ENCODE measurements at places on chromosomes 1 and 21.

GRCh38 chr1:98402860-98403259 lies 258.7 kb upstream of the SNX7 start:
- DNase-seq = no peak

DNA sequence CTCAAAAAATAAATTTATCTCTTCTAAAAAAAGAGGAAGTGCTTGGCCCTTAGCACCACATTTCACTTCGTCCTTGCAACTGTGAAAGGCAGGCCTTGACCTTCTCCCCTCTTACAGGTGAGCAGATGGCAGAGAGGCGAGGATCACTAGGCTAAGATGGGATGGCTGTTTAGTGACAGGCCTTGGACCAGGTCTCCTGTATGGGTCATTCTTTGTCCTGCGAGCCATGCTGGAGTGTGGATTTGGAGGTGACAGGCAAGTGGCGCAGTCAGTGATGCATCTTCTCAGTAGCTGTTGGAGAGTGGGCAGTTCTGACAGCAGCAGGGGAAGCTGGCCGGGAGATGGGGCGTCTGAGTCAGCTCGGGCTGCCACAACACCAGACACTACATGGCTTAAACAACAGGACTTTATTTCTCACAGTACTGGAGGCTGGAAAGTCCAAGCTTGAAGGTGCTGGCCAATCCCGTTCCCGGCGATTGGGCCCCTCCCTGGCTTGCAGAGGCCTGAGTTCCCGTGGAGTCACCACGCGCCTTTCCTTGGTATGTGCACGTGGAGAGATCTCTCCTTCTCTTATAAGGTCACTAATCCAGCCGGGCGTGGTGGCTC lies 16.5 kb downstream of the SLC27A3 start:
- DNase-seq = no peak

GRCh38 chr1:95742591-95743089 lies 508.6 kb downstream of the RWDD3 start:
- no peak for DNase-seq

DNA sequence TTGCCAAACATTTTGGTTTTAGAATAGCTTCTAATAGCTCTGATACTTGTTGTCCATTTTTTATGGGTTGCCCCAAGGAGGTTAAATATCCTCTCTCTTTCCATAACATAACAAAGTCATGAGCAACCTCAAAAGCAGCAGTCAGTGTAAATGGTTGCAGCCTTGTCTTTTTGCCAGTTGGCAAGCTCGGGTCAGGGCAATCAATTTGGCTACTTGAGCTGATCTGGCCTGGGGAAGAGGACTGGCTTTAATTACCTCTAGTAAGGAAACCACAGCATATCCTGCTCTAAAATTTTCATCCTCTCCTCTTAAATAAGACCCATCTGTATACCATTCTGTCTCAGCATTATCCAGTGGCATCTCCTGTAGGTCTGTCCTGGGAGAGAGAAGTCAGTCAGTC lies 21.2 kb upstream of the FMO4 start:
- DNase-seq = no peak

GRCh38 chr1:228490120-228491078 lies 3.2 kb downstream of the RNF187 start:
- no peak for DNase-seq

DNA sequence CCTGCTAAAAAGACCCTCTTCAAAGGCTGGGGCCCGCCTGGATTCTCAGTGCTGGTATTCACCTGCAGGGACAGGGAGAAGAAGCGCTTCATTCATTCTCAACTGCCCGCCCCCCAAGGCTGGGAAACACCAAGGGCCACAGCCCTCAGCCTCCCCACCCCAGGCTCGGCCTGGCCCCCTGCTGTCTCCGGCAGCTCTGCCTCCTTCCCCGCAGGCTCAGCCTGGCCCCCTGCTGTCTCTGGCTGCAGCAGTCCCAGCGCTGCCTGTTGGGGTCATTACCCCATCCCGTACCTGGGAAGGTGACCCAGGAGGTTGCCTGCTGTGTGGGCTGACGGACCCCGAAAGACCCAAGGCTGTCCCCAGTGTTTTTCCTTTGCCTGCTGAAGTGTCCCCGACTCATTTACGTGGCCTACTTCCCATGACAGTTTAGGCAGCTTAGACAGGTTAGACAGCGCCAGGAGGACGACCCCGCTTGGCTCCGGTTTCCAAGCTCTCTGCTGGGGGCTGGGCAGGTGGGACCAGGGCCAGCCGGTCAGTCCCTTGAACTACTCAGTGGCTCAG lies 22.9 kb upstream of the CLSTN1 start:
- DNase-seq = no peak

DNA sequence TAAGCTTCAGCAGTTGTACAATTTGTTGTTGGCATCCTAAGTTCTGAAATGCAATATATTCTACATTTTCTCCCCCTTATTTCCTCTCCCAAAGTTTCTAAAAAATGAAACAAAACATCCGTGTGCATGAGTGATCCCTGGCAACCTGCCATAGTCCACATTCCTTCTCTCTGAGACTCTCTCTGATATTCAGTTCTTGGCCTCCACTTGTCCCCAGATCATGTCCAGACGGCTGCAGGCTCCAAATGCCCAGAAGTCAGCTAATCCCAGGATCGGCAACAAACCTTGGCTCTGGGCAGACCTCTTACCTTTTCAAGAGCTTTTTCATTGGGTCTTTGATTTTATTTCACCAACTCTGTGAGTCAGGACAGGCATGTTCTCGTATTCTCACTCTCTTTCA lies 187.8 kb downstream of the ETS2 start:
- DNase-seq = no peak

DNA sequence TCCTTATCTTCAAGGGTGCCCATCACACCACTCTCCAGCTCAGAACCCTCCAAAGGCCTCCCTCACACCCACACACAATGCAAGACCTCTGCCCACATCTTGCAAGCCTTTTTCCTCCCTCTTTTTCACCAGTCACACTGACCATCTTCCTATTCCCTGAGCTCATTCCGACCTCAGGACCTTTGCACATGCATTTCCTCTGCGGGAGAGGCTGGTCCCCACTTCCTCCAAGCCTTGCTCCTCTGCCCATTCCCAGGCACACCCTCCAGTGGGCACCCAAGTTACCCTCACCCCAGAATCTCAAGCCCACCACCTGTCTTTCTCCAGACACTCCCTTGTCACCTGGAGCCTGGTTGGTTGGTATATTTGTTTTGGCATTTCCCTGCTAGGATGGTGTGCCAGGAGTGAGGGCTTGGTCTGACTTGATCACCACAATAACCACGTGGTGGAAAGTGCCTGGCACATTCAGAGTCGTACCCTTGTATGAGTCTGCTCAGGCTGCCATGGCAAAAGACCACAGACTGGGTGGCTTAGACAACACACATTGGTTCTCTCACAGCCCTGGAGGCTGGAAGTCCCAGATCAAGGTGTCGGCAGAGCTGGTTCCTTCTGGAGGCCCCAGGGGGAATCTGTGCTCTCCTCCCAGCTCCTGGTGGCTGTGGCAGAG lies 13.2 kb downstream of the MX2 start:
- no peak for DNase-seq

GRCh38 chr1:203286161-203286984 lies 18.9 kb upstream of the BTG2 start:
- no peak for DNase-seq

GRCh38 chr21:46128933-46129571 lies 26.3 kb downstream of the FTCD start:
- DNase-seq = no peak

- no peak for DNase-seq
These were observed 857.0 kb downstream of the LTN1 start for GRCh38 chr21:28135646-28136045.

DNA sequence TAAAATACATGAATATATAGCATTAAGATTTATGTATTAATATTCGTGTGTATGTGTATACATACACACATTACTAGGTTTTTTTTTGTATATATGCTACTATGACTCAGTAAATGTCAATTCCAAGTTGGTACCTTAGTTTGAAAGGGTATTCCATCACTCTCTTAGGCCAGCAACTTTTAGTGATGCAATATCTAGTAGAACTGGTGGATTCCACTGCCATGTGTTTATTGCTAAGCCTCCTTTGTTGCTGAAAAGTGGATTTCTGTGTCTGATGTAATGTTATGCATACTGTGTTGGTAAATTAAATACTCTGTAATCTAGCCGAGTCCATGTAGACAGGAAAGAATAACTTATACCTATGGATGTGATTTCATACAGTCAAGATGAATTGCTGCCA lies 16.9 kb upstream of the COL11A1 start:
- no peak for DNase-seq

DNA sequence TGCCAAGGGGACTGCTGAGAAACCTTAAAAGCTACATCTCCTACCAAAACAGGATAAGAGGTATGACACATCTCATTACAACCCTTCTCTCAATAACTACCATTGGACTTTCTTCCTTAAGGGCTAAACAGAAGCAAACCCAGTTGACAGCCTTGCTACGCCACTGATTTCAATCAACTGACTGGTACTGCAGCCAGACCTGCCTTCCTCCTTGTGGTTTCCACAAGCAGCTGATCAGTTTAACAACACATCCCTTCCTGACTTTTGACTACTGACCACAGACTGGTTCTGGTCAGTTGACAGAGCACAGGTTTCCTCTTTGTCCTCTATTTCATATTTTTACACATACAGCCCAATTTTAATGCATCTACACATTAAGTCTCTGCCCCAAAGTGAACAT lies 108.8 kb downstream of the ADAMTS1 start:
- no peak for DNase-seq

GRCh38 chr1:59266180-59266926 lies 30.5 kb upstream of the FGGY start:
- no peak for DNase-seq

DNA sequence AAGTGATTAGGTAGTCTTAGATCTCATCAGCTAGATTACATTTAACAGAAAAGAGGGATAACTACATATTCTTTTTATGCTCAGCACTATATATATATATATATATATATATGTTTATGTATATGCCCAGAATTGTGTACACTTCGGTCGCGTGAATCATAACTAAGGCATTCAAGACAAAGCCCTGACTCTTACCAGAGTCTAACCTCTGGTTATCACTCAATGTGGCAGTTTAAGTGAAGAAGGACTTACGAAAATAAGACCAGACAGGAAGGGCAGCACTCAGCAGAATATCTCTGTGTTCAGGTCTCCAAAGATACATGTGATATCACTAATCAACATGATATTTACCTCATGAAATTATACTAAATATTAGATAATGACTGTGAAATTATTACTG lies 1326.7 kb downstream of the MRPL39 start:
- DNase-seq = no peak

DNA sequence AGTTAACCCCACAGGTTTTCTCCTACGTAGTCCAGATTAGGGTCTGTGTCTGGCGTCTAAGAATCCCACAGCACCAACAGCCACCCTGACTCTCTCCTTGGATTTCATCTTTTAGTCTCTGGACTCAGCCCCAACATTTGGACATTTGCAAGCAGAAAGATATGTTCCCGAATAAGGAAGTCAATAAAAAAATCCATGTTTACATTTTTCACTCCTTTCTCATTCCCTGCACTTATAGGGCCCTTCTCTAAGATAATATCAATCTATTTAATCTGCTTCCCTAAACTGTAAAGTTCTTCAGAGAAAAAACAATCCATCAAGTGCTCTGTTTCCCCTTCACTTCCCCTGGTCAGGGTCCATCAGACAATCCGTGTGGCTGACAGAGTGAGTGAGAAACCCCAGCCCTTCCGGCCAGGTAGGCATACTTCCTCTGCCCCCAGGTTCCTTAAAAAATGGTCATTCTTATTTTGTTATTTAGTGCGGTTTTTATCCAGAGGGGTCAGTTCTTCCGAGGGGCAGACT lies 105.9 kb upstream of the CDC42BPA start:
- DNase-seq = no peak

GRCh38 chr21:31557421-31558188 lies 101.9 kb upstream of the SOD1 start:
- no peak for DNase-seq

GRCh38 chr1:173347282-173347818 lies 129.8 kb upstream of the PRDX6 start:
- no peak for DNase-seq

- DNase-seq = no peak
These were observed 19.9 kb downstream of the NPL start for GRCh38 chr1:182809414-182809957.

DNA sequence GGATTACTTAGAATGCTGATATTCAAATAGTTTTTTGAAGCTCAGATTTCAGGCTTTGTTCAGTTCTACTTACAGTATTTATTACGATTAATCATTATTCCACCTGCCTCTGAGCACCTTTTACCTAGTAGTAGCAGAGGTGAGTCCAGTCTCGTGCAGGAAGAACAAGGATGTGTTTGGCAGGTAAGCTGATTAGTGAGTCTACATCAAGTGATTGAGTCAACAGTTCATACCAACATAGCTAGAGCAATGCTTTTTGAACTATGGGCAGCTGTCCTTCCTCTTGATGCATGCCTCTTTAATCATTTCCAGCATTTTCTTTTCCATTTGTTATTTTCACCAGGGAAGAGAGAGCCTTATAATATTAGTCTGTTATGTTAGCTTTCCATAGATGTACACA lies 838.9 kb downstream of the USP25 start:
- no peak for DNase-seq

- DNase-seq = no peak
These were observed 42.8 kb downstream of the CAPN9 start for GRCh38 chr1:230790026-230790425.

- DNase-seq = no peak
These were observed 17.4 kb downstream of the ACTRT2 start for GRCh38 chr1:3038571-3039181.

DNA sequence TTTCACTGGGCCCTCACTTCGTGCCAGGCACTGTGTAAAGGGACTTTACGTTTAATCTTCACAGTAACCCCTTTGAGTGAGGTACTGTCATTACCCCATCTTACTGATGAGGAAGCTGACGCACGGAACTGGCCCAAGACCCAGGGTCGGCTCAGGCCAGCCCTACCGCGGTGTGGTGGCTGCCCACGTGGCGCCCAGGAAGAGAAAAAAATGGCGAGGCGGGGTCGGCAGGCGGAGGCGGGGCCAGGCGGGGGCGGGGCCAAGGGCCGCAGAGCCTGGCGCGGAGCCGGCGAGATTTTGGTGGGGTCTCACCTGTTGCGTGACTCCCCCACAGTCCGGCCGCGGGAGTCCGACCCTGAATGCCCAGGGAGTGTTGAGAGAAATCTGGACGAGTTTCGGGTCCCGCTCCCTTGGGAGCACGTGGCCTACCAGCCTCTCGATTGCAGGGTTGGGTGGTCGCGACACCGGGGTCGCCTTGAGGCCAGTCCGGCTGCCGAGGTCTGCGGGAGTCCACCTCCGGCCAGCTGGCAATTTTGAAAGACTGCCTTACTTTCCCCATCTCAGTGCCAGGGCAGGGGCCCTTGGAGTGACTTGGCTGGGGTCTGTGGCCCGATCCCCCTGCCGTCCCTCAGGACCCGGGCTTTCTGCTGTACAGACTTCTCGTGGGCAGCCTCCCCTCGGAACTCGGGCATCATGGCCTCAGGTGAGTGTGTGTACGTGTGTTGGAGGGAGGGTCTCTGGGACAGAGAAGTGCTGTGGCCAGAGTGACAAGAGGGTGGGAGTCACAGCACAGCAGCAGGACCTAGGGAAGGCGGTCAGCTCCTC lies at the start of the genes AMPD2 and GNAT2:
Gene AMPD2, plus strand, starts transcription at position 262 of the 825 bp plus-strand sequence. CDS start 1,339 bp downstream, outside the sequence.
Gene GNAT2, minus strand, starts transcription at position 41 of the 825 bp plus-strand sequence. CDS start 6,746 bp downstream, outside the sequence.
- peak; percentile 16 for DNase-seq

- no peak for DNase-seq
These were observed 90.5 kb downstream of the USP25 start for GRCh38 chr21:15820327-15820726.

GRCh38 chr1:116311756-116312680 lies 61.0 kb upstream of the ATP1A1 start:
- DNase-seq = no peak

All from NCI-H1930 (cell line).